ENCODE measurements at places on chromosomes 4 and X.

DNA sequence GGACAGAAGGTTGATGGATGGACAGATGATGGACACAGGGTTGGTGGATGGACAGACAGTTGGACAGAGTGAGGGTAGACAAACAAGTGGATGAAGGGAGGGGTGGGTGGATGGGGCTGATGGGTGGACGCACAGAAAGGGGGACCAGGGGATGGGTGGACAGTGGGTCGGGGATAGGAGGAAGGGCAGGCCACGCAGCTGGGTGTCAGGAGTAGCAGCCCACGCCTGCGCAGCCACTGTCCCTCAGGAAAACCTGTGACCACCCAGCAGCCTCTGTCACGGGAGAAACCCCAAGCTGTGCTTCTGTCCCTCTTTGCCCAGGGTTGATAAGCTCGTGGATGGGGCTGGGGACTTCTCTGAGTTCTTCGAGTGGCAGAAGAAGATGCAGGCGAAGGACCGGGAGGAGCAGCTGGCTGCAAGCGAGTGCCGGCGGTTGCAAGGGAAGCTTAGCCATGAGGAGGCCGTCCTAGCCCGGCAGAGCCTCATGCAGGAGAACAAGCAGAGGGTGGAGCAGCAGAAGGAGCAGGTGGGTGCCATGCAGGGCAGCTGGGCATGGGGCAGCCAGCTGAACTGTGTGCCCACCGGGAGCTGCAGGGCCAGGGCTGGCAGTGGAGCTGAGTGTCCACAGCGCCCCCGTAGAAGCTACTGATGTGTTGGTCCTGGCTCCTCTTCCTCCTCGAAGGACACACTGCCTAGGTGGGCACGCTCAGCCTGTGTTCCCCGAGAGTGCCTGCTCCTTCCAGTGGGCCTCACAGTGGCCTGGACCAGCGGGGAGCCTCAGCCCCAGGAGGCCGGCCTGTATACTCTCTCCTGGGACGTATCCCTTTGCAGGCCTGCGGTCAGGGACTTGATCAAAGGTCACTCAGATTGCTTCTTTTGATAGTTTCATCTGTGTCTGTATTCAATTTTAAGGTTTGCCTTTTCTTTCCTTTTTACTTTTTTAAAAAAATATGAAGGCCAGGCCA, 16.8 kb upstream of the RNF4 start:
- DNase-seq: no peak

DNA sequence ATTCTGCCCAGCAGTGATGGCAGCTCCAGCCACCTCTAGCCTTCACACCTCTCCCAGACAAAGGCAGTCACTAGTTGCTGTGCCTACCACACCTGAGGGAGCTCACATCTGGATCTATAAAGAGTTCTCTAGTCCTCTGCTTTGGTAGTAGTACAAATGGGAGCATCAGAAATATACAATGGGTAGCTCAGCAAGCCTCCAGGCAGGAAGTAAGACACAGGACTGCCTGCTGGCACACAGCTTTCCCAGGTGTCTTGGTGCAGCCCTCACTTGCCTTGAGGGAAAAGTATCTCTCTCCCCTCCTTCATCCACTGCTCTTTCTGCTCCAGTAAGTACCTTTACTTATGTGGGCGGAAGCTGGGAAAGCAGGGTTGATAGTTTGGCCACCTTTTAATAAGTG, 212.9 kb upstream of the SLC7A11 start:
- DNase-seq: no peak

GRCh38 chr4:96974295-96974694, 1134.4 kb downstream of the PDHA2 start:
- no peak for DNase-seq

GRCh38 chrX:45758738-45759397, 558.2 kb upstream of the DIPK2B start:
- no peak for DNase-seq

GRCh38 chr4:97923096-97923495, 220.2 kb downstream of the STPG2 start:
- DNase-seq: no peak

GRCh38 chr4:89369581-89369980, 62.0 kb upstream of the GPRIN3 start:
- DNase-seq: no peak

GRCh38 chrX:78624962-78625909, 33.9 kb downstream of the RTL3 start:
- DNase-seq: no peak

- DNase-seq: no peak
Observed at GRCh38 chr4:14857475-14857874, 144.8 kb upstream of the CPEB2 start.

- DNase-seq: no peak
Observed at GRCh38 chrX:154597221-154597620, 12.3 kb downstream of the CTAG1A start.

GRCh38 chrX:103073467-103073866, 9.5 kb upstream of the BEX1 start:
- no peak for DNase-seq

DNA sequence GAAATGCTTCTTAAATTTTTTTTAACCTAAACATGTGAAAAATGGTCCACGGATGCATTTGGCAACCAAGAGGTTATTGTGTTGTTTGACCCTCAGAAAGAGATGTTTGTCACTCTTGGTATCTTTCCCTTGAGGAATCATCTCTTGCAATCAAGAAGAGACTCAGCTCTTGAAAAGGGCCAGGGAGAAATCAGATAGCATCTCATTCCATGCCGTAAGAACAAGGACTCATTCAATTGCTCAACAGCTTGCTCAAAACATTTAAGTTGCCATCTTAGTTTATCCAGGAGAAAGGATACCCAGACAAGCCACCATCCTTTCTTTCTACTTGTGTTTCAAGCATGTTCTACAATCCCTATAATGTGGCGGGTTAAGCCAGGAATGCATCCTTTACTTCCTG, 209.5 kb upstream of the LNX1 start:
- DNase-seq: no peak

GRCh38 chrX:17580539-17581152, 156.6 kb upstream of the SCML1 start:
- DNase-seq: peak; percentile 63

- DNase-seq: peak; percentile 25
Observed at GRCh38 chr4:17013382-17014006, 115.0 kb upstream of the LDB2 start.

- DNase-seq: no peak
Observed at GRCh38 chrX:139766545-139766983, 58.6 kb upstream of the MCF2 start.

- DNase-seq: peak; percentile 65
Observed at GRCh38 chr4:71472946-71473345, 134.1 kb downstream of the SLC4A4 start.

- peak; percentile 92 for DNase-seq
Observed at GRCh38 chr4:40057586-40058091, 989 bp downstream of the N4BP2 start.

GRCh38 chr4:40193016-40193571, 3.7 kb upstream of the RHOH start:
- no peak for DNase-seq

DNA sequence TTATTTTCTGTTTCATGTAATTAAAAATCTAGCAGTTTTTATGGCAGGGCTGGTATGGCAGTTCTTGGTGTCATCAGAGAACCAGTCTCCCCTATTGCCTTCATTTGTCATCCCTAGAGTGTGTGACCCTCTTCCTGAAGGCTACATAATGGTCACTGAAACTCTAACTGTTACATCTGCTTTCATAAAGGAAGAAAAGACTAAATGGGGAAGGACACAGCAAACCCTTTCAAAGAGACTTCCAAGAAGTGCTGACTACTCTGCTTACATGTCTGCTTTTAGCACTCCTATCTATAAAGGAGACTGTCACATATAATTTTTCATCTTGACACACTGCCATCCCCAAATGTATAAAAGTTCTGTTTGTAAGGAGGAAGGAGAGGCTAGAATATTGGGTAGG, 105.9 kb upstream of the DIAPH2 start:
- no peak for DNase-seq

- DNase-seq: no peak
Observed at GRCh38 chr4:163598028-163598427, 103.5 kb downstream of the TMA16 start.

- DNase-seq: peak; percentile 29
Observed at GRCh38 chr4:87399148-87399547, 8.2 kb upstream of the HSD17B11 start.

DNA sequence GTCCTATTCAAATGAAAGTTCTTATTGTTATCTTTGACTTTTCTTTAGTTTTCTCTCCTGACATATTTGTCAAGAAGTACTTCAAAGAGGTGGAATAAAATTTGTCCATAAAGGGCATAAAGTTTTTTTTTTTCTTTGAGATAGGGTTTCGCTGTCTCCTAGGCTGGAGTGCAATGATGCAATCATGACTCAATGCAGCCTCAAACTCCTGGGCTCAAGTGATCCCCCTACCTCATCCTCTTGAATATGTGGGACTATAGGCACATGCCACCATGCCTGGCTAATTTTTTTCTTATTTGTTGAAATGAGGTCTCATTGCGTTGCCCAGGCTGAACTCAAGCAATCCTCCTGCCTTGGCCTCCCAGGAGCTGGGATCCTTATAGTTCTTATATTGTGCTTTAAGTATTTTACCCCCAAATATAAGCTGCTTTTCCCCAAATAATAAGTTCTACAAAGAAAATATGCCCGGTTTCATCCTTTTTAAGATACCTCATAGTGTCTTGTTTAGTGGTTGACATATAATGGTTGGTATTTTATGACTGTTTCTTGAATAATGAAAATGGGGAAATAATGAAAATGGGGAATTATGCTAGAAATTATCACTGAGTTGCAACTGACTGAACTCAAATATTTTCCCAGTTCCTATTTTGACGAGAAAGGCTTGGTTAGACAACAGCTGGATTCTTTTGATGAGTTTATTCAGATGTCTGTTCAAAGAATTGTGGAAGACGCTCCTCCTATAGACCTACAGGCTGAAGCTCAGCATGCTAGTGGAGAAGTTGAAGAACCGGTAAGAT, 11.6 kb downstream of the POLR2B start:
- DNase-seq: no peak

DNA sequence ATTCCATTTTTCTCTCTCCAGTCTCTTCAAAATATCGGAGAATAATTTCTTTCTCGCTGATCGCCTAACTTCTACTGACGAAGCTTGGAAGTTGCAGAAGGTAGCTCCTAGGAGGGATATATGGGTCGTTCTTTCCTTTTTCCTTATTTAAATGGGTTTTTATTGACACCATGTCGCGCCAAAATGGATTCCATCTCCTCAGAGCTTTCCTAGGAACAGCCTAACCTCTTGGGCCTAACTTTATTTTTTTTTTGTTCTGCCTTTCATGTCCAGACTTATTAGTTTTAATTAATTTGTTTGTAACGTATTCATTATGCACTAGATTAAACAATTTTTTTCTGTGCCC, 359.4 kb upstream of the ZCCHC13 start:
- DNase-seq: no peak

DNA sequence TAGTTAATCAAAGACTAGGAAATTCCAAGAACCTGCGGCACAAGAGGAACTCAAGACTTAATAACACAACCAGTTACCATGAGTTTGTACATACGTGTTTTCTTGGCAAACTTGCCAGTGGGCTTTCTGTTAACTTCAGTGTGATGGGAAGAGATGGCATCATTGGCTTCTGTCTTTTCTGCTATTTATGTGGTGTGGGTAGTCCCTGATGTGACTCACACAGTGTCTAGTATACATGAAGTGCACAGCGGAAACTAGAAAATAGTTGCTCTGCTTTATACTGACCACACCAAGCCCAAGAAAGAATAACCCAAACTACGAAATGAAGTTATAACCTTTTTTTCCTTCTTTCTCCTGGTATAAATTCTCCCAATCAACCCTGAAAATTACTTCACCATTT, 24.5 kb downstream of the DAPP1 start:
- DNase-seq: no peak

DNA sequence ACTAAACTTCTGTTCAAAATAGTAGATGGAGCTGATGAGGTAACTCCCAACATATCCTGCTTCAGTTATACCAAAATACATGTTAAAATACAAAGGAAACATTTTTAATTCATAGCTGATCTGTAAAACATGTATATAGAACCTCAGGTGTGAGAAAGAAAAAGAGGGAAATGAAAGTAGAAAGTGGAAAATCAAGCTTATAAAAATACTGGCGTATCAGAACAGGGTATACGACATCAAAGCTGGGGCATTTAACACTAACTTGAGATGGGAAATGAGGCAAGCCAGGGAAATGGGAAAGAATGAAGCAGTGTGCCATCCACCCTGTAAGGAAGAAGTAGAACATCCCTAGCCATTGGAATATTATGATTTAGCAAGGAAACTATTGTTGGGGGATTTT, 767.5 kb downstream of the DMD start:
- no peak for DNase-seq

GRCh38 chr4:15253349-15253748, 174.5 kb upstream of the C1QTNF7 start:
- no peak for DNase-seq

- DNase-seq: peak; percentile 97
Observed at GRCh38 chr4:76148142-76148865, at the start of gene NUP54. NUP54 (minus strand) TSS chr4:76148397; CDS start chr4:76148374, 23 bp downstream.

- DNase-seq: no peak
Observed at GRCh38 chrX:348461-349117, 30.0 kb upstream of the GTPBP6 start.

DNA sequence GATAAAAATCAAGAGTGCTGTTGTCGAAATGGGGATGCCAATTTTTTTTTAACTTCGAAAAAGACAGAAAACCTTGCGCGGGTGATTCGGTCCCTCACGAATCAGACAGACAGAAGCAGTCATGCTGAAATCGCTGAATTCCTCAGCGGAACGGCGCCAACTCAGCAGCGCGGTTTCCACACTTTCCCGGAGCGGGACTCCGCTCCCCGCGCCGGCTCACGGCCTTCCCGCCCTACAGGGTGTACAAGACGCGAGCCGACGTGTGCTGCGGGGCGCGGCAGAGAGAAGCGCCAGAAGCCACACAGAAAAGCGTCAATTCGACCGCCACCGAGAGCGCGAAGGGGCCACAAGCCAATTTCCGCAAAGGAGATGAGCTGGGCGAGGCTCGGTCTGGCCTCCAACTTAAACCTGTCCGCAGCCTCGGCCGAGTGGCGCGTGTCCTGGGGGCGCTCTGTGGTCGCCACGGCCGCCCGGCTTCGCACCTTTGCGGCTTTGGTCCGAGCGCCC, 1.3 kb downstream of the NEXMIF start:
- DNase-seq: peak; percentile 3

GRCh38 chr4:79923281-79923680, 149.7 kb downstream of the ANTXR2 start:
- no peak for DNase-seq

DNA sequence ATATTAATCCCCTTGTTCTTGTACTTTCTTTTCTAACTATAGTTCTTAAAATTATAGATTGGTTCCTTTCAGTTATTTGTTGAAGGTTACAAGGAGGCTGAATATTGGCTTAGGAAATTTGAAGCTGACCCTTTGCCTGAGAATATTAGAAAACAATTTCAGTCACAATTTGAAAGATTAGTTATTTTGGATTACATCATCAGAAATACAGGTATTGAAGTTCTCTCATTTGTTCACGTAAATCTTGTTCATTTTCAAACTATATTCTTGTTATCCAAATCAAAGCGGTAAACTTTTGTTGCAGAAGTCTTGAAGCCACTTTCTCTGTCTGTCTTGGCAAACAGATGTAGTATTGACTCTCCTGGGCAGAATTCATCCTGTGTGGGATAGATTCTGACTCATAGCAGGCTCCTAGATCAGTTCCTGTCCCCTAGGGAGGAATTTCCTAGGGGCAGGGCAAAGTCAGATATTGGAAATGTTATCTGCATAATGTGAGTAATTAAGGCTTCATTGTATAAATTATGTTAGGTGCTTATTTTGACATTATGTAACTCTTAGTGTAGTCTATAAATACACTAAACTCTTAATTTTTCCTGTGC, 25.2 kb downstream of the PI4K2B start:
- peak; percentile 26 for DNase-seq

Measured in AG20443 (cell line).